ENCODE measurements at places on chromosomes 11 and 22.
A peak's percentile ranks its signal among the peaks of the same experiment; 100 is the strongest.

DNA sequence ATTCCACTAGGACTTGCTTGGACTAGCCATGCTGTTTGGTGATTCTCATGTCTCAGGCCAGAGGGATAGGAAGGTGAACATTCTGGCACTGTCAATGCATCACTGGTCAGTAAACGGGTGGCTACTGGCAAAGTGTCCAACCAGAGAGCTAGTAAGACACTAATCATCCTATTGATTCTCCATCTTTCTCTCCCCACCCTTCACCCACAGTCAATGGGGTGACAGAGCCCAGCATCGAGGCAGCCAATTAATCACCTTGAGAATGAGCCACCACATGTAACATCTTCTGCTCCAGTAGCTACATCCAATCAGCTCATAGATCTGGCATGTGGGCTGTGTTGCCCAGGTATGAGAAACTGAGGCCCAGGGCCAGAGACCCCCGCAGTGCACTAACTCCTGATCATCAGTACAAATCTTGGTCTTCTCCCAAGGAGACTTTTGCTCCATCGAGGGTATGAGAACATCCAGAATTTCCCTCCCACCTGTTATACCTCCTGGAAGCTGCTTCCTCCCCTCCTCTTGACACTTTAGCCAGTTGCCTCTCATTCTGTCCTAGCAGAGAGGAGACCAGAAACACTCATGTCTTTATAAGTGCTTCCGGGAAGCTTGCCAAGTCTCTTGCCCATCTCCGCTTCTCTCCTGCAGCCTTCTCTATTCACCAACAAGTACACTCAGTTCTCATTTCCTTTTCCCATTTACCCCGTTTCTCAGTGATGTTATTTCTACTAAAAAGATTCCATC lies 17.0 kb downstream of the HTR3A start:
- peak; percentile 19 for DNase-seq

DNA sequence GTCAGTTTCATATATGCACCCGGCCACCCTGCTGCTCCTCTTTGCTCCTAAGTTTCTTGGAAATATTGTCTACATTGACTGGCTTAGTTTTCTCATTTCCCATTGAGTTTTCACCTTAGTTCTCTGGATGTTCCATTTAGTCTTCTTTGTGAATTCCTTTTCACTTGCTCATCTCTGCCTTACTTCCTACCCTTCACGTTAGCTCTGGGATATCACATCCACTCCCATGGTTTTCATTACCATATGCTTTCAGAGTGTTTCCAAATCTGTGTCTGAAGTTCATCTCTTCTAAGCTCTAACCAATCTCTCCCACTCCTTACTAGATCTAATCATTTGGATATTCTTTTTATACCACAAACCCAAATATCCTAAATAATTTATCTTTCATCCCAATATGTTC lies 226.4 kb downstream of the FAM76B start:
- no peak for DNase-seq

DNA sequence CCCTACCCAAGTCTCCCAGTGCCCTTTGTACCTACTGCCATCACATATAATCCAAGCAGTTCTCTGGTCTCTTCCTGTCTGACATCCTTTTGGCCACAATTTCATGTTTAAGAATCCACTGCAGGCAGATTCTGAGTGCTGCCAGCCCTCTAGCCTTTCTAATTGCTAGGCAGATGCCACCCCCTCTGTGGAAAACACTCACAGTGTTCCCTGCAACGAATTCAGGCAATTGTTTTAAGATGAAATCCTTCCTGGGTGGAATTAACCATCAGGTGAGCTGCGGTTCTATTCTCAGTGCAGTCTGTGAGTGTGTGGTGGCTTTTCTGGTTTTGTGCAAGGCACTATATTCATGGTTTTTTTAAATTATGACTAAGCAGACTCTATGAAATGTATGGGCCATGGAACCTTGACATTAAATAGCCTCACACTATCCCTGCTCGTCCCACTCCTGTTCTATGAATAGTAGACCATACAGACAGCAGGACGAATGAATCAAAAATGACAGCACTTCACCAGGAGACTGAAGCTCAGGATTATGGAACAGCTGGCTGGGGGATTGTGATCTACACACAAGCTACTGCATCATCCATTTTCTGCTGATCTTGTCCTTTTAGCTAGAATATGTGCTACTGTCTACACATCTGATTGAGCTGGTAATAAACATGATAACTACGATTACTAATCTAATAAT lies 29.8 kb upstream of the BMAL1 start:
- no peak for DNase-seq

- no peak for DNase-seq
Measured at GRCh38 chr11:78061921-78062311, 1.7 kb upstream of the THRSP start.

DNA sequence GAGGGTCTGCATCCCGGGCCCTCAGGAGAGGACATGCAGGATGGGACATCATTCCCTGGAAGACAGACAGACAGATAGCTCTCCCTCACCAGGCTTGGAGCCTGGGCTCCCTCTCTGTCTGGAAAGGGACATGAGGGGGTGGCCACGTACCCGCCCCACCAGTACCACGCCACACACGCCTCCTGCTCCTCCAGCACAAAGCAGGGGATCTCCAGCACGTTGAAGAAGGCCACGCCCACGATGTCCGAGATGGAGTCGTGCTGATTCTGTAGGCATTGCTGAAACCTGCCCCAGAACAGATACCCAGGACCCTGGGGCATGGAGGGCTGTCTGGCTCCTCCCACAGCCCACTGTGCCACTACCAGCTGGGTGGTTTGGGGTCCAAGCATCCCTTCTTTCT lies 2.2 kb downstream of the PLA2G3 start:
- DNase-seq: no peak

- DNase-seq: no peak
Measured at GRCh38 chr22:23066200-23067022, 3.9 kb upstream of the GNAZ start.

DNA sequence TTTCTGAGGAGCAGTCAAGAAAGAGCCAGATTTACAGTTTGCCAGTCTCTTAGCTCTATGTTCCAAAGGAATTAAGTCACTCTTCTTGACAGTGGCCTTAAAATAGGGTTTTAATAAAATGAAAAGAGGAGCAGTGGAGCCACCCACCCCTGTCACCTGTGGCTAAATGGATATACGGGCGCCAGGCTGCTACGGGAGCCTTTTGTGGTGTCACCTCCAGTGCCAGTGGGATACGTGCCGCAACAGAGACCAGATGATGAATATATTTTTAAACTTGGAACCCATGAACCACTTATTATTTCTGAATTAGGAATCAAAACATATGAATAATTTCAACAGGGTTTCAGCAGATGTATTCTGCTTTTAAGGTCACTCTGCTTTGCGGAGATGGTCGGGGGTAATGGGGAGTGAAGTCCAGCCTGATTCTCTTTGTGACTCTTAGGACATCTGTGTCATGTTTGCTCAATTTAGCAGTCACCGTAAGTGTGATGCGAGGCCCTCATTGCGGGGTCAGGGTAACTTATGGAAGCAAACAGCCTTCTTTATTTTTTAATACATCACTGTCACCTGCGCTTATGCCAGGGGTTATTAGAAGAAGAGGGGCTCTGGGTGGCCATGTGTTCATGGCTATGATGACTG lies 64.3 kb downstream of the ZBTB16 start:
- DNase-seq: no peak

DNA sequence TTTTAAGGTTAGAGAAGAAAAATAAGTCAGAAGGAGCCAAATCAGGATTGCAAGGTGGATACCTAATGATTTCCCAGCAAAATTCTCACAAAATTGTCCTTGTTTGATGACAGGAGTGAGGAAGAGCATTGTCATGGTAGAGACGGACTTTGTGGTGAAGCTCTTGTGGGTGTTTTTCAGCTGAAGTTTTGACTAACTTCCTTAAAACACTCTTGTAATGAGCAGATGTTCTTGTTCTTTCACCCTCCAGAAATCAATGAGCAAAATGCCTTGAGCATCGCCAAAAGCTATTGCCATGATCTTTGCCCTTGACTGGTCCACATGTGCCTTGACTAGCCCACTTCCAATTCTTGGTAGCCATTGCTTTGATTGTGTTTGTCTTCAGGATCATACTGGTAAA lies 20.0 kb downstream of the CALCB start:
- DNase-seq: no peak

DNA sequence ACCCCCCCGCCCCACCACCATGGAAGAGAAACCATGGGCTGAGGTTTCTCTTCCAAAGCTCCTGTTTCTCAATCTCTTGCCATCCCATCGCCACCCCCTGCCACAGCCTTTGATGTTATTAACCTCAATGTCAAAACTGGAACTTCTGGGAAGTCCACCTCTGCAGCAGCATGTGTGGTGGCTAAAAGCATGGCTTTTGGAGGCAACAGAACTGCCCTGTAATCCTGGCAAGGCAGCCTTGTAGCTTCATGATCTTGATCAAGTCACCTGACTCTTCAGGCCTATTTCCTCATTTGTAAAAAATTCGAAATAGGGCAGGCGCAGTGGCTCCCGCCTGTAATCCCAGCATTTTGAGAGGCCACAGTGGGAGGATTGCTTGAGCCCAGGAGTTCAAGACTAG lies 3.5 kb upstream of the COX8A start:
- DNase-seq: no peak

DNA sequence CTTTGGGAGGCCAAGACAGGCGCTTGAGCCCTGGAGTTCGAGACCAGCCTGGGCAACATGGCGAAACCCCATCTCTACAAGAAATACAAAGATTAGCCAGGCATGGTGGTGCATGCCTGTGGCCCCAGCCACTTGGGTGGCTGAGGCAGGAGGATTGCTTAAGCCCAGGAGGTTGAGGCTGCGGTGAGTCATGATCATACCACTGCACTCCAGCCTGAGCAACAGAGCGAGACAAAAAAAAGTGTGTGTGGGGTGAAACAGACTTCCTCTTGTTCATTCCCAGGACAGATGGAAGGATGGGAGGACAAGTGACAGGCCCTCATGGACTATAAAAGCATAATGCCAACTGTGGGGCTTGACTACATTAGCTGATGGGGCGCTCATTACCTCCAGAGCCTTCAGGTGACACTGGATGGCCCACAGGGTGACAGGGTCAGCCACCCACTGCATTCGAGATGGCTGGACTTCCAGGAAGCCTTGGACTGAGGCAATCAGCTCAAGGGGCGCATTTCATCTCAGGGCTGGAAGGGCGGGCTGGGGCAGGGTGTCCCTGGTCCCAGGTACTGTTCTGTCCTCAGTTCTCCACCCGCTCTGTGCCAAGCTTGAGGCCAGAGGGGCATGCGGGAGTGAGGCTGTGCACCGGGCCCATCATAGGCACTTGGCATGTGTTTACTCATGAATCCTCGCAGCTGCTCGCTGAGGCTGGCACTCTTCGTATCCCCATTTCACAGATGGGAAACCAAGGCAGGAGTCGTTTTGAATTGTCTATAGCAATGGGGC lies 12.5 kb downstream of the NPTXR start:
- no peak for DNase-seq

DNA sequence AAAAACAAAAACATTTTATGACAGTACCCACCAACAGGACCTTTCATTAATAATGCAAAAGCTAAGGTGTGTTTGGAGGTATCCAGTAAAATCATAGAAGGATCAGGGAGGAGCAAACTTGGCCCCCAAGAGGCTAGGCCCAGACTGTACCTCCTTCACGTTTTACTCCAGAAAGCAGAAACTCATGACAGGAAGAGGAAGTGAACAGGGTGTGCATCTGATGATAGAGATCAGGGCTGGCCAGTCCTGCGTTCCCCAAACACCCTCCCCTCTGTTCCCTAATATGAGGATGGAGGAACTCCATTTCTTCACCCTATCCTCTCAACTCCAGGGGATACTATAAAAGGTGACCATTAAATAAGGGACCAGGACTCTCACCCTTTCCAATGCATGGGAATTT lies 10.2 kb upstream of the MS4A12 start:
- no peak for DNase-seq

- DNase-seq: no peak
Measured at GRCh38 chr11:103920933-103921332, 115.5 kb upstream of the DDI1 start.

GRCh38 chr11:111633756-111634362 lies 31.6 kb downstream of the SIK2 start:
- no peak for DNase-seq

GRCh38 chr11:58813693-58814092 lies 30.8 kb downstream of the GLYATL2 start:
- DNase-seq: no peak

DNA sequence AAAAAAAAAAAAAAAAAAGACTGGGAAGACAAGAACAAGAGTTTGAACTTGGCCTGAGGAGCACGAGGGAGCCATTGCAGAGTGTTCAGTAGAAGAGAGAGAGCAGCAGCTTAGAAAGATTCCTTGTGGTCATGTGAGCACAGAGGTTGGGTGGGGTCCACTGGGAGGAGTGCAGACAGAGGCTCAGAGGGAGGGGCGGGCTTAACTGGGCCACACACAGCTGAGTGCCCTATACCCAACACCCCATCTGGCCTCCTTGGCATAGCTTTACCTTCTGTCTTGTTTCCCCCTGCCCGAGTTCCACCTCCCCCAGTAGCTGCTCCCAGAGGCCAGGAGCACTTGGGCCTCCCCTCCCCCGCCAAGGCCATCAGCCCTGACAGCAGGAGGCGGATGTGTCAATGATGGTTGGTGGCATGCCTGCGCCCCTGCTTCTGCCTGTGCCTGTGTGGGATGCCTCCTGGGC lies 12.1 kb downstream of the C11orf86 start:
- DNase-seq: no peak

GRCh38 chr11:14578541-14578956 lies 58.4 kb upstream of the PSMA1 start:
- no peak for DNase-seq

DNA sequence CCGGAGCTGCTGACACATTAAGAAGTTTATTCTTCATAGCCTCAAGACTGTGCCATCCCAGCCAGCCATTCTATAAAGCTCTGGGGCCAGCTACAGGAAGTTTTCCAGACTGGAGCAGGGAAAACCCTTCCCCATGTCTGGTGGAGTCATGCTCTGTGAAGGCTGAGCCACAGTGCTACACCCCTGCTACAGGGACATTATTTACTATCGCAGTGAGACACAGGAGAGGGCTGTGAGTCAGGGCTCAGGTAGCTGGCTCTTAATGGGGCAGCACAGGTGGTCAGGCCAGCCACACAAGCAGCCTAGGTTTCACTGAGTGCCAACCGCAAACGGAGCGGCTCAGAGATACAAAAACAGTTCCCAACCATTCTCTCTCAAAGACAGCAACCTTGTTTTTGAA lies 12.1 kb downstream of the HPS4 start:
- DNase-seq: no peak

DNA sequence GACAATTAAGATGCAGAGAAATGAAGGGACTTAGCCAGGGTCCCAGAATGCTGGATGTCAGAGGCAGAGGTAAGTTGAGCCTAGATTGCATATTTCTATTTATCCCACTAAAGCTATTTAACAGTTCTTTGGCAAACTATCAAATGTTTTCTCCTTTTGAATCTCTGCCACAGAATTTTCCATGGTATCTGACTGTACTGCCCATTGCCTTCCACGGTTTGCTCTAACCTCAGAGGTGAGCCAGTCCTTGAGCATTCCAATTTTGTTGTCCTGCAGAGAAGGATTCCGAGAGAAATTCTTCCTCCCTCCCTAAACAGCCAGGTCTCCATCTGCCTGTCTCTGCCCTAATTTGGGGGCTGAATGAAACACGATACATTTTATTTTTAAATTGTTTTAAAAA lies 368.3 kb upstream of the SYN3 start:
- no peak for DNase-seq

Data from hypothalamus (tissue), 51 donors.